ENCODE measurements at places on chromosomes 4 and X. TPM values are rescaled to one million over a fixed set of nuclear protein-coding genes. Genes with fewer than 3 reads are reported as not detected.

Gene FREM3
- total RNA-seq = not detected

- no peak overlapping the region for H3K4me3 ChIP-seq
- H3K36me3 ChIP-seq = no peaks in the 10 kb centered on the region
- peaks cover 4% of the 10 kb centered on the region for H3K27me3 ChIP-seq
- no peaks in the 10 kb centered on the region for H3K4me1 ChIP-seq
- H3K27ac ChIP-seq = no peak overlapping the region
Observed at GRCh38 chr4:184114431-184114830, 103.2 kb downstream of the ENPP6 start.

DNA sequence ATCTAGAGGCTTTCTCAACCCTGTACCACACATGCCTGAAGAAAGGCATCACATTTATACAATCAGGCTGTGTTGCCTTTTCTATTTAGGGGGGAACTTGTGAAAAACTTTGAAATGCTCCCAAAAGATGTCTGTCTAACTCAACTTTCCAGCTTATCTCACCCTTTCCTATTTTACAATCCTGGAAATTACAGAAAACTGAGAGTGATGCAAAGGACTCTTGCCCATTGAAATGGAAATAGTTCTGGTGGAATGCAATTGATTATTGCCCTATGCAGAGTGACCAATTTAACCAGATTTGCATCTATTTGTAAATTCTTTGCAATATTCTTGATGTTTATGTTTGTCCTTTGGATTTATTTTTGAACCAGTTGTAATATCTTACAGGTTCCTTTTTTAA lies 77.3 kb downstream of the GALNT7 start:
- H3K4me1 ChIP-seq = peaks cover 2% of the 10 kb centered on the region
- H3K4me3 ChIP-seq = no peak overlapping the region
- H3K36me3 ChIP-seq = no peaks in the 10 kb centered on the region
- no peak for DNase-seq
- H3K27ac ChIP-seq = no peak overlapping the region

- H3K4me1 ChIP-seq = no peaks in the 10 kb centered on the region
- H3K4me3 ChIP-seq = no peak overlapping the region
- DNase-seq = no peak
- no peaks in the 10 kb centered on the region for H3K36me3 ChIP-seq
Observed at GRCh38 chr4:7742807-7743280, 196.8 kb downstream of the AFAP1 start.

DNA sequence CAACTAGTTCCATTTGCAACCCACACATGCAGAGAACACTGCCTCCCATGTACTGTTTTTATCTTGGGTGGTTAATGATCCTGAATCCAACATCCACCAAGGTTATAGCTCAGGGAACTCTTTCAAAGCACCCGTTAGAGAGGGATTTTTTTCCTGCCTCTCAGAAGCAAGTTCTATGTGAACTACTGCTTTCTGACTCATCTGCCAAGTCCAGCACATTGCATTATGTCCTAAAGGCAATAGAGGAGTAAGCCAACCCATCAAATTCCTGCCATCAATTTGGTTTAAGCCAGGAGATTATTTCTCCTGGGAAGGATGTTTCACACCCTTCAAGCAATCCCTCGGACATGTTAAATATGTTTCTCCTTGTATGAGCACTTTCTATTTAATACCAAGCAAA lies 334.5 kb downstream of the GASK1B start:
- H3K4me1 ChIP-seq = no peaks in the 10 kb centered on the region
- no peaks in the 10 kb centered on the region for H3K36me3 ChIP-seq
- H3K4me3 ChIP-seq = no peak overlapping the region
- H3K27me3 ChIP-seq = no peaks in the 10 kb centered on the region
- no peak overlapping the region for H3K27ac ChIP-seq

DNA sequence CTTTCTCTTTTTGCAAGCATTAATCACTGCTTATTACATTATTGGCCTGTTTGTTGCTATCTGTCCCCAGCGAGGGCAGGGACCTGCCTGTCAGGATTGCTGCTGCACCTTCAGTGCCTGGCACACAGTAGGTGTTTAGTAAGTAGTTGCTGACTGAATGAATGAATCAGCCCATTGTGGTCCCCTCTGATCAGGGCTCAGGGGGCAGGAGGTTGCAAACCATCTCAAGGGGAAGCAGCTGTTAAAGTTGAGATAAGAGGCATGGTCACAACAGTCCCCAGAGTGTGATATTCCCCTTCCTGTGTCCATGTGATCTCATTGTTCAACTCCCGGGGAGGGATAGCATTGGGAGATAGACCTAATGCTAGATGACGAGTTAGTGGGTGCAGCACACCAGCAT lies 85.4 kb downstream of the WFS1 start:
- H3K36me3 ChIP-seq = no peaks in the 10 kb centered on the region
- no peak overlapping the region for H3K4me3 ChIP-seq
- DNase-seq = no peak
- H3K27ac ChIP-seq = no peak overlapping the region
